ENCODE measurements at places on chromosomes 2 and 18. TPM values are rescaled to one million over a fixed set of nuclear protein-coding genes. Genes with fewer than 3 reads are reported as not detected.

DNA sequence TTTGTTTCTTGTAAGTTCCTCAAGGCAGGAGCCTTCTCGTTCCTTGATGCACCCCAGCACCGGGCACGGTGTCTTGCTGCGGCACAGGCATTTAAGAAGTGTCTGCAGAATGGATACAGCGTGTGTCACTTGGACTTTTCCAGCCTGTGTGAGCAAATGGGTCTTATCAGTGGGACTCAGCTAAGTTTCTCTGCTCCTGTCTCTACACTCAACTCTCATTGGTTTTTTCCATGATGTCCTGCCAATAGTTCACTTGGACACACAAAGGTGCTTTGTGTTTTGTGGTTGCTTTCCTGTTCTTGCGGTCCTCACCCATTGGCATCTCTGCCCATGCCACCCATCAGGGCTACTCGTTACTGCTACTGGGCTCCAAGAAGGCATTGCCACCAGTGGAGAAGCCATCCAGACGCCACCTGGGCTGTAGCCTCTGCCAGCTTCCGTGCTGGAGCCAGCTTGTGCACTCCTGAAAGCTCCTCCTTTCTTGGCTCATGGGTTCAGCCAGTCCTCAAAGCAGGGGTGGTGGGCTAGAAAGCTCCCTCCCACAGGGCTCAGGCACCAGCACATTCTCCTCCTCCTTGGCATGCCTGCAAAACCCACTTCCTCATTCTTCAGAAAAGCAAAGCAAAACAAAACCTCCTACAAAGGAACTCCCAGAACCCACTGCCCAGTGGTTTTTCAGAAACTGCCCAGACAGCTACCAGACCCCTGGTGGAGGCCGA lies 41.4 kb downstream of the IL1R2 start:
- no peak overlapping the region for H3K4me3 ChIP-seq
- H3K36me3 ChIP-seq, result peaks cover 6% of the 10 kb centered on the region
- peaks cover 40% of the 10 kb centered on the region for H3K4me1 ChIP-seq
- H3K27ac ChIP-seq, result peak overlapping the region; percentile 62
- DNase-seq, result peak; percentile 41

DNA sequence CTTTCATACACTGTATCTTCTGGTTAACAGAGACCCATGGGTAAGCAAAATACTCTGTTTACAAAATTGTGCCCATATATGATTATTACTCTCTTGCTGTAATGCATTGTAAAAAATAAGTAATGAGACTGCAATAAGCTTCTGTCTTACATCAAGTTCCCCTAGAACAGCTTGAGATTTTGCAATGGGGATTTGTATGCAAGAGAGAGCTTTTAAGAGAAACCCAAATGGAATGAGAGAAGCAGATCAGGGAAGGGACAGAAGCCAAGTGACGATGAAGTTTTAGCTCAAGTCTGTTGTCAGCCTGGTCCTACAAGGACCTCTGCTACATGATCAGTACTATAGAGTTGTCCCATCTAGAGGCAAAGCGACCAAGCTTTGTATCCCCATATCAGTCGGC lies 218.1 kb upstream of the VWC2L start:
- no peaks in the 10 kb centered on the region for H3K4me1 ChIP-seq
- H3K36me3 ChIP-seq, result no peaks in the 10 kb centered on the region
- no peak overlapping the region for H3K27ac ChIP-seq
- H3K27me3 ChIP-seq, result no peaks in the 10 kb centered on the region
- DNase-seq, result no peak

- no peak for DNase-seq
- H3K4me3 ChIP-seq, result no peak overlapping the region
- H3K27me3 ChIP-seq, result peaks cover 16% of the 10 kb centered on the region
- H3K36me3 ChIP-seq, result no peaks in the 10 kb centered on the region
- no peak overlapping the region for H3K27ac ChIP-seq
These were observed 20.7 kb downstream of the LIPG start for GRCh38 chr18:49582579-49582978.

DNA sequence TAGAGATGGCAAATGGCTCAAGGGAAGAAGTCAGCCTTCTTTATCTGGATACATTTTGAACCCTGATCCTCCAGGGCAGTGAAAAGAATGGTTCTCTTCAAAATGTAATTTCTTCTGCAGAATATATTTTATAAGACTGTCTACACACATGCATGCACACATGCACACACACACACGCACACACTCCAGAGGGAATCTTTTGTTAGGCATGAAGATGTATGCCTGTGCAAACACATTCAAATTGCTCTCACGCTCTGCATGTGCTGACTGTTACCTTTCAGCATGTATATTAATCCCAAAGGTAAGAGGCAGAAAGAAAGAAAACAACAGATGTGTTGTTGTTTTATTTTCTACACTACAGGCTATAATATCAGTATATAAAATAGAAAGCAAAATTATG lies 43.2 kb downstream of the SLC5A7 start:
- no peak for DNase-seq
- H3K4me3 ChIP-seq, result no peak overlapping the region
- H3K27me3 ChIP-seq, result no peaks in the 10 kb centered on the region
- no peak overlapping the region for H3K27ac ChIP-seq
- no peaks in the 10 kb centered on the region for H3K4me1 ChIP-seq

DNA sequence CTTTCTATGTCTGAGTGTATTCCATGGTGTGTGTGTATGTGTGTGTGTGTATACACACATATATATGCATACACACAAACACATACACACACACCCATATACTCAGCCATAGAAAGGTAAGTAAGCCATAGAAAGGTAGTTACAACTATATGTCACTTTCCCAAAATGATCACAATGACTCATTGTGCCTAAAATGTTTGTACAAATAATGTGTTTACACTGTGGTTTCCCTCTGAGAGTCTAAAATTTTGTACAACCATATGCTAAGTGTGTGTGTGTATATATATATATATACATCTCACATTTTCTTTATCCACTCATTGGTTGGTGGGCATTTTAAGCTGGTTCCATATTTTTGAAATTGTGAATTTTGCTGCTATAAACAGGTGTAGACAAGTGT lies 55.3 kb upstream of the CSRNP3 start:
- no peak for DNase-seq
- no peaks in the 10 kb centered on the region for H3K36me3 ChIP-seq
- H3K4me1 ChIP-seq, result no peaks in the 10 kb centered on the region
- no peak overlapping the region for H3K27ac ChIP-seq
- no peak overlapping the region for H3K4me3 ChIP-seq

- no peak overlapping the region for H3K4me3 ChIP-seq
- no peaks in the 10 kb centered on the region for H3K4me1 ChIP-seq
- no peaks in the 10 kb centered on the region for H3K36me3 ChIP-seq
- peaks cover 2% of the 10 kb centered on the region for H3K27me3 ChIP-seq
- no peak for DNase-seq
These were observed 26.5 kb upstream of the PIK3C3 start for GRCh38 chr18:41928581-41928980.

GRCh38 chr2:230931556-230932231 lies 6.7 kb upstream of the GPR55 start:
- peaks cover 10% of the 10 kb centered on the region for H3K27me3 ChIP-seq
- H3K4me3 ChIP-seq, result no peak overlapping the region
- no peak overlapping the region for H3K27ac ChIP-seq
- peaks cover 10% of the 10 kb centered on the region for H3K36me3 ChIP-seq
- H3K4me1 ChIP-seq, result peaks cover 16% of the 10 kb centered on the region
- DNase-seq, result no peak

- peaks cover 12% of the 10 kb centered on the region for H3K36me3 ChIP-seq
- peaks cover 4% of the 10 kb centered on the region for H3K27me3 ChIP-seq
- peak; percentile 82 for DNase-seq
- H3K4me3 ChIP-seq, result peak overlapping the region; percentile 90
- H3K4me1 ChIP-seq, result peaks cover 18% of the 10 kb centered on the region
- peak overlapping the region; percentile 98 for H3K27ac ChIP-seq
These were observed 1.8 kb upstream of the AGBL5 start for GRCh38 chr2:27049422-27050280.

DNA sequence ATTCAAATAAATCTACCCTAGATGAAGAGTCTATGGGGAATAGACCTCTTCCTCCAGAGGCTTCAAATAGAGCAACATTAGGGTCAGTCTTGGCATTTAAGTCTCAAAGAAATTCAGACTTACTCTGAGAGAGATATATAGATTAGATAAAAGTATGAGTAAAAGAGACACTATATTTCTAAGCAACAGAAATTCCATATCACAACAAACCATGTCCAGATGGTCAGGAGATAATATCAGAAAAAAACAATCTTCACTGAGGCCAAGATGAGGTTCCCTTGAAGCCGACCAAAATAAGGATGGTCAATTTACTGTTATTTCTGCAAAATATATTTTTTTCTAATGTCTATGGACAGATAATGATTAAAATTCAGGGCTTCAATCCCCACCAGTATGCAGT lies 89.1 kb upstream of the NOSTRIN start:
- peaks cover 15% of the 10 kb centered on the region for H3K4me1 ChIP-seq
- no peak overlapping the region for H3K27ac ChIP-seq
- no peaks in the 10 kb centered on the region for H3K36me3 ChIP-seq
- no peaks in the 10 kb centered on the region for H3K27me3 ChIP-seq

DNA sequence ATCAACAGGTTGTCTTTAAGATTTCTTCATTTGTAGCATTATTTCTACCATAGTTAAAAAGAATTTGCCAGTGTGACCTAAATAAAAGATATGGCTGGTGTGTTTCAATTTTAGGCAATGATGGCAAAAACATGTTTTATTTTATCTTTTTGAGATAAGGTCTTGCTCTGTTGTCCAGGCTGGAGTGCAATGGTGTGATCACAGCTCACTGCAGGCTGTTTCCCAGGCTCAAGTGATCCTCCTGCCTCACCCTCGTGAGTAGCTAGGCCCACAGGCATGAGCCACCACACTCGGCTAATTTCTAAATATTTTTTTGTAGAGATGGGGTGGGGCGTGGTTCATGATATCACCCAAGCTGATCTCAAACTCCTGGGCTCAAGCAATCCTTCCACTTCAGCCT lies 47.0 kb upstream of the COBLL1 start:
- DNase-seq, result no peak
- no peak overlapping the region for H3K4me3 ChIP-seq
- H3K27ac ChIP-seq, result no peak overlapping the region
- H3K27me3 ChIP-seq, result peaks cover 2% of the 10 kb centered on the region
- H3K4me1 ChIP-seq, result no peaks in the 10 kb centered on the region

DNA sequence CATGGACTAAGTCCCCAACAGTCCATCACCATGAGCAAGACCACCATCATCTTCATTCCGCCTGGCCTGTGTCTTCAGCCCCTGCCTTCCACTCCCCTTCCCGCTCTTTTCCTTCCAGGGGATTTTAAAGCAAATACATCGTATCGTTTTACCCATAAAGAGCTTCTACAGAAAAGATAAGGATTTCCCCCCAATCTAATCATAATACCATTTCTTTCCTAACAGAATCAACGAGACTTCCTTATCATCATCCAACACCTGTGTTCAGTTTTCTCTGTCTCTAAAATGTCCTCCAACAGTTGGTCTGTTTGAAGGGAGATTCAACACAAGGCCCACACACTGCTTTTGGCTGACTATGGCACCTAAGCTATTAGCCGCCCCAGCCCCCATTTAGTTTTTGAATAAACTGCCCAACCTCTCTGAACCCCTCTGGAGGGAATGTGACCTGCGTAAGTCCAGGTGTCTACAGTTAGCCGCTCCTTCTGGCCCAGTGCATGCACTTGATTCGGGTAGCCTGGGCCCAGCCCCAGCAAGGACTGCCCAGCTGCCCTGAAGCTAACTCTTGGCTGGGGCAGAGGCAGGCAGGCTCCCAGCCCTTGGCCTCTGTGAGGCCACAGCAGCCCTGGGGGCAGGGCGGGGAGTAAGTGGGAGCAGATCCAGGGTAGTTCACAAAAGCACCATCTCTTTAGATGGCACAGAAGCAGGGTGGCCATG lies 25.3 kb upstream of the SEMA4C start:
- peaks cover 52% of the 10 kb centered on the region for H3K4me1 ChIP-seq
- H3K27me3 ChIP-seq, result no peaks in the 10 kb centered on the region
- H3K36me3 ChIP-seq, result no peaks in the 10 kb centered on the region
- peak overlapping the region; percentile 35 for H3K4me3 ChIP-seq

- no peak overlapping the region for H3K4me3 ChIP-seq
- H3K4me1 ChIP-seq, result peaks cover 2% of the 10 kb centered on the region
- H3K27ac ChIP-seq, result no peak overlapping the region
- no peaks in the 10 kb centered on the region for H3K36me3 ChIP-seq
- peaks cover 55% of the 10 kb centered on the region for H3K27me3 ChIP-seq
These were observed 378.3 kb downstream of the MTX2 start for GRCh38 chr2:176647325-176648165.

- H3K4me3 ChIP-seq, result no peak overlapping the region
- no peak for DNase-seq
- no peak overlapping the region for H3K27ac ChIP-seq
- peaks cover 15% of the 10 kb centered on the region for H3K4me1 ChIP-seq
- H3K36me3 ChIP-seq, result no peaks in the 10 kb centered on the region
These were observed 48.2 kb upstream of the SP3 start for GRCh38 chr2:174013315-174013751.

DNA sequence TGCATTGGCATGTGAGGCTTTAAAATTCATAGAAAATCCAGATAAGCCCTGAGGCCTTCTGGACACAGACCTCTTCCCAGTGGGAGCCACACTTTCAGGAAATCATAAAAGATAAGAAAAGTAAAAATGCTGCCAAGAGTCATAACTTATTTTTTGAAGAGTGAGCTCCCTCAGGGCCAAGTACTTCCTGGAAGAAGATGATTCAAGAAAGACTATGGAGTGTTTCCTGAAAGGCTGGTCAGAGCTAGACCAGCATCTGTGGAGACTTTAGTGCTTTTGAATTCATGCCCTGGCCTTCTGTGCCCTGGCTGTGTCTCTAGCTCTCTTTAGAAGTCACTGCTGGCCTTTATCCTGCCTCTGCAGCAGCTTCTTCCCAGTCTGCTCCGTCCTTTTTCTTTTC lies 6.4 kb upstream of the XDH start:
- no peak for DNase-seq
- no peaks in the 10 kb centered on the region for H3K36me3 ChIP-seq
- H3K27me3 ChIP-seq, result peaks cover 3% of the 10 kb centered on the region
- H3K27ac ChIP-seq, result no peak overlapping the region
- H3K4me1 ChIP-seq, result peaks cover 6% of the 10 kb centered on the region

DNA sequence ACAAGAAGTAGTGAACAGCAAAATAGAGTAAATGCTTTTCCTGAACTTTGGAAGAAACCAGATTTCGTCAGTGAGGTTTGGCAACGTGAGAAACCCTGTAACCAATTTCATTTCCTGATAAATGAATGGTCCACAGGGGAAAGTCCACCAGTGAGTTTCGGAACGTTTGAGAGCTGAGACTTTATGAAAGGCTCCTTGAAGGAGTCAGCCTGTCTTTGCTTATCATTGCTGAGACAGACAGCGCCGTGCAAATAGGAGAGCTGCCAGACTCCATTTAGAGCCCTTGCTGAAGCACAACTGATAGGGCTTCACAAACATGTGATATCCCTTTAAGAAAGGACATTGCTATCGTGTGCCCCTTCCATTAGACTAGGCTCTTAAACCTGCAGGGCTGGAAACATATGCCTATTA lies 121.8 kb upstream of the SMAD7 start:
- DNase-seq, result no peak
- peaks cover 9% of the 10 kb centered on the region for H3K4me1 ChIP-seq
- no peak overlapping the region for H3K4me3 ChIP-seq
- H3K27me3 ChIP-seq, result no peaks in the 10 kb centered on the region

PROKR1 gene
- total RNA-seq, result not detected

IL1RL1 gene
- 0.27 TPM for total RNA-seq

FN1 gene
- 0.70 TPM for total RNA-seq

CRYGC gene
- not detected for total RNA-seq

SERPINB13 gene
- not detected for total RNA-seq

POTEI gene
- total RNA-seq, result not detected

RPRD1A gene
- 27.9 TPM for total RNA-seq
